ENCODE measurements at places on chromosomes 3 and 15. TPM values are rescaled to one million over a fixed set of nuclear protein-coding genes. Genes with fewer than 3 reads are reported as not detected.

Gene OR5K4
- total RNA-seq = not detected

Gene CADPS
- 4.6 TPM for total RNA-seq

Gene TM4SF1
- 30.3 TPM for total RNA-seq

Gene CFAP91
- total RNA-seq = 1.4 TPM

Gene MAGI1
- 50.8 TPM for total RNA-seq

Gene PPM1L
- total RNA-seq = 35.5 TPM

Gene CCR3
- not detected for total RNA-seq

Gene WNT5A
- total RNA-seq = 5.1 TPM

Gene AADACL2
- total RNA-seq = not detected

Gene ARRDC4
- total RNA-seq = 96.9 TPM
